Vagina (tissue), 2 donors: ENCODE measurements at places on chromosomes 1 and 21. TPM values are rescaled to one million over a fixed set of nuclear protein-coding genes. Genes with fewer than 3 reads are reported as not detected.

DNA sequence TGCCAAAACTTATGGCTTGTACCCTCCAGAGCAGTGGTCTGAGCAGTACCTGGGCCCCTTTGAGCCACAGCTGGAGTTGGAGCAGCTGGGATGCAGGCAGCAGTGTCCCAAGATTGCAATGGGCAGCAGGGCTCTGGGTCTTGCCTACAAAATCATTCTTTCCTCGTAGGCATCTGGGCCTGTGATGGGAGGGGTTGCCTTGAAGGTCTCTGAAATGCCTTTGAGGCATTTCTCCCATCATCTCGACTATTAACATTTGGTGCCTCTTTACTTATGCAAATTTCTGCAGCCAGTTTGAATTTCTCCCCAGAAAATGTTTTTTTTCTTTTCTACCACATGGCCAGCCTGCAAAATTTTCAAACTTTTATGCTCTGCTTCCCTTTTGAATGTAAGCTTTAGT, 31.0 kb upstream of the TSPAN2 start:
- DNase-seq, result no peak

- DNase-seq, result no peak
Observed at GRCh38 chr1:20380616-20381035, 90.0 kb downstream of the VWA5B1 start.

- DNase-seq, result no peak
Observed at GRCh38 chr1:212432272-212432660, 454 bp upstream of the NENF start.

GRCh38 chr1:231068762-231069161, 28.7 kb upstream of the FAM89A start:
- no peak for DNase-seq

- DNase-seq, result no peak
Observed at GRCh38 chr1:38772026-38772425, 87.5 kb downstream of the RRAGC start.

DNA sequence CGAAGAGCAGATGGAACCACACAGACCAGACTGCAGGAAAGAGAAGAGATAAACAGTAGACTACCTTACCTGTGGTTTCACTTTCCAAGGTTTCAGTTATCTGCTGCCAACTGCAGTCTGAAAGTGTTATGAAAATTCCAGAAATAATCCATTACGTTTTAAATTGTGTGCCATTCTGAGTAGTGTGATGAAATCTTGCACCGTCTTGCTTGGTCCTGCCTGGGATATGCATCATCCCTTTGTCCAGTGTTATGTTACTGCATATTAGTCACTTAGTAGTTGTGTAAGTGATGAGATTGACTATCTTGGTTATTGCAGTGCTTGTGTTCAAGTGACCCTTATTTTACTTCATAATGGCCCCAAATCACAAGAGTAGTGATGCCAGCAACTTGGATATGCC, 33.9 kb downstream of the DNAJC6 start:
- no peak for DNase-seq

DNA sequence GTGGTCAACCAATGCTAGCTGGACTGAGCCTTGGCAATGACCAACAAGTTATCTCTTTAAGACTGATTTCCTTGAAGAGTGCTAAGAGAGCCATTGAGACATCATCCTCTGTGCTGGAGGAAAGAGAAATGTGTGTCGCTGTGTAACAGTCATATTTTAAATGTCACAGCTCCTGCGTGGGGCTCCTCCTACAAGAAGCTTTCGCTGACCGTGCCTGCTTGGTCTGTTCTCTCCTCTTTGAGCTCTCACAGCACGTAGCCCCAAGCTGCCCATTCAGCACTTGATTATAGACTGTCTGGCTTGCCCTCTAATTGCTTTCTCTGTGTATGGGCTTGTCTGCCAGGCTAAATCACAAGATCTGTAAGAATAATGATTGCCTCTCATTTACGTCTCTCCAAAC, 221.3 kb downstream of the FOXD2 start:
- DNase-seq, result no peak

DNA sequence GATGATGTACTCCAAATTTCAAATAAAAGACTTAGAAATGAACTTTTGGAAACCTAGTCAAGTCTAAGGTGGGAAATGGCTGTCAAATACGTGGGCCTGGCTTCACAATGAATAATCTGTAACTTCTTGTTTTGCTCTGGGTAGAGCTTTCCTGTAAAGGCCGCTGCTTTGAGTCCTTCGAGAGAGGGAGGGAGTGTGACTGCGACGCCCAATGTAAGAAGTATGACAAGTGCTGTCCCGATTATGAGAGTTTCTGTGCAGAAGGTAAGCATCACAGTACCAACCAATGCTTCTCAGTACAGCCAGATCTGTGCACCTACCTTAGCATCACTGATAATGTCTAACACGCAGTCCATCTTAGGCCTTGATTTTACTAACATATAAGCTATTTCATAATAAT, 73.6 kb downstream of the TPR start:
- no peak for DNase-seq

GRCh38 chr1:18941221-18942141, 15.0 kb downstream of the IFFO2 start:
- no peak for DNase-seq

DNA sequence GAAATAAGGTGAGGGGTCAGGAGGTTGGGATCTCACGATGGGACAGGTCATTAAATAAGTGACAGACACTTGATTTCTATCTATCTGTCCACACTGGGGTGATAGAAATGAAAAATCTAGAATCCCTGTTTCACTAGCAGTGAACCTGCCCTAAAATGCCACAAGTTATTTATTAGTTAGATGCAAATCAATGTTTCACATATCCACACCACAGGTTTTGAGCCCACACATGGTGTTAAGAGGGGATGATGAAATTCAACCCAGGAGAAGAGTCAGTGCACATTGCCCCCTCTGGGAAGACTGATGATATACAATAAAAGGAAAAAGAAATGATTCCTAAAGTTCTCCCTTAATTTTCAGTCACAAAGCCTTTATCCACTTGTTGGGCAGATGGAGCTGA, 10.1 kb upstream of the NTPCR start:
- no peak for DNase-seq

- no peak for DNase-seq
Observed at GRCh38 chr1:214515544-214516433, 35.6 kb downstream of the PTPN14 start.

DNA sequence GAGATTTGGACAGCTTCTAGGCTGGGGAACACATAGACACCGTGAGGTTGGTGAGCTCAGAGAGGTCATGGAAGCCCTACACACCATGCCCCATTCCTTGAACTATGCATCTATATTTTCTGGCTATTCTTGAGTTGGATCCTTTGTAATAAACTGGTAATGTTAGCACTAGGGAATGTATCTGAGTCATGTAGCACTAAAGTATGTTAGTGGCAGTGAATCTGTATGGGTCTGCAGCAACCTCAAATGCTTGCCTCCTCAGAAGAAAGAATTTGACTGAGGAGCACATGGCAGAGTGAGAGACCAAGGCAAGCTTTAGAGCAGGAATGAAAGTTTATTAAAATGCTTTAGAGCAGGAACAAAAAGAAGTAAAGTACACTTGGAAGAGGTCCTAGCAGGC, 43.7 kb upstream of the LRRC7 start:
- DNase-seq, result no peak

DNA sequence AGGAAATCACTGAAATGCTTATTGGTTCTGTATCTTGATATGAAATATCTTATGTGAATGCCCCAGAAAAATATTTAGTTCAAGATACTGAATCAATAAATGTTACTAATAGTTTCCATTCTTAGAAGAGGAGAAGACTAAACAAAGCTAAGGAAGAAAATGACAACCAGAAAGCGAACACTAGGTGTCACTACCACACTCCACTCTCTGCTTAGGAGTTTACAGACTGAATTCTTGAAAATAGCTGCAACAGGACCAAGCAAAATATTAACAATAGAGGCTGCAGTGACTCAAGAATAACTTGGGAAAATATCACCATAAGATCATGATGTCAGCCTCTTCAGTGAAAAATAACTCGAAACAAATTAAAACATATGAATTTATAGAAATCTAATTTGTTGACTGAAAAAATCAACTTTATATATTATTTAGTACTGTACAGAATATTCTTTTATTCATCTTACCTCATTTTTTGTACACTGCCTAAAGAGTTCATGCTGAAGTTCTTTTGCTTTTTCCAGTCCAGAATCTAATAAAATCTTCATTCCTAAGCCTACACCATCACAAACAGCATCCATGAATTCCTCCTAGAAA, 61.6 kb downstream of the KIF14 start:
- DNase-seq, result no peak

DNA sequence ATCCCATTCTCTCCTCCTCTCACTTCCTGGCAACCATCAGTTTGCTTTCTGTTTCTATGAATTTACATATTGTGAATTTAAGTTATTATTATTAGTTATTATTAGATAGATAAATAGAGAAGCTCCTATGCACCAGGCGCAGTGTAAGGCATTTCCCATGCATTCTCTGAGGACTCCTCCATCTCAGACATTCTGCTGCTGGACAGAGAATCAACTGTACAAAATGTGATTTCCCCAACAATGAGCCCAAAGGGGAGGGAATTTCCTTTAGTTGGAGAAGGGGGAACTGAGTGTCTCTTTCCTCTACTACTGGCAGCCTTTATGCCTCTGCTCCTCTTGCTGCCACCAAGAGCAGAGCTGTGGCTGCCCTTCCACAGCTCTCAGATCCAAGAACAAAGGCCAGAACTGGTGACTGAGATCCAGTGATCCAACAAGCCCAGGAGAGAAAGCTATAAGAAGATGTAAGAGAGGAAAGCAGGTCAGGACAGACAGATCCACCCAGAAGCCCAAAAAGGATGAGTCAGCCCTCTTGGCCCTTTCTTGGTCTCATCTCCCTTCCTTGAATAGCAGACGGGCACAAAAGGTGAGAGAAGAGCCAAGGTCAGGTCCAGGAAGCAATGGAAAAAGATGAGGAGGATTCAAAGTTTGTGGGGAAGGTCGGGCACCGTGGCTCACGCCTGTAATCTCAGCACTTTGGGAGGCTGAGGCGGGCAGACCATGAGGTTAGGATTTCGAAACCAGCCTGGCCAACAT, 3.5 kb upstream of the IVL start:
- no peak for DNase-seq

DNA sequence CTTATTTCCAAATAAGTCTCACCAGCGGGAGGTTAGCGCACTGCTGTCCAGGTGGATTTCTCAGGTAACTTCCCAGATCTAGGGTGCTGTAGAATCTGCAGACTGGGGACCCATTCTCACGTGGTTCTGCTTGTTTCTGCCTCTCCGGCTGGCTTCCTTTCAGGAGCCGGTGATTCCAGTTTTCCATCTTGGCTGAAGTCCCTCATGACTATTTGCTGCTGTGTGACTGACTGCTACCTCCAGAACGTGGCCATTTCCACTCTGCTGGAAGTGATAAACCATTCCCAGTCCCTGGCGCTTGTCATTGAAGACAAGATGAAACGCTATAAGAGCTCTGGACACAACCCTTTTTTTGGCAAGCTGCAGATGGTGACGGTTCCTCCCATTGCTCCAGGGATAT, 76.0 kb downstream of the DOP1B start:
- DNase-seq, result no peak

DNA sequence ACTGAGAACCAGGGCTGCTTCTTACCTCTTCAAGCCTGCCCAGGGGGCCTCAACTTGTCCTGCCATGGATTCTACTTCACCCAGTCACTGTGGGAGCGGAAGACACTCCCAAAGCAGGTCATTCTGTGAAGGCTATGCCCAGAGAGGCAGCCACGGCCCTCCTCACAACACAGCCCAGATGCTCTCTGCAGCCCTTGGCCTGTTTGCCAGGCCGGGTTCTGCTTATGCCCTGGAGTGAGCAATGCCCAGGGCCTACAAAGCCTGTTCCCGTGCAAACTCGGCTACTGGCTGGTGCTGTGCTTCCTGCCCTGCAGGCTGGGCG, 33.8 kb upstream of the SLC30A1 start:
- DNase-seq, result no peak

GRCh38 chr1:52748119-52748518, 21.9 kb downstream of the ZYG11B start:
- DNase-seq, result no peak

DNA sequence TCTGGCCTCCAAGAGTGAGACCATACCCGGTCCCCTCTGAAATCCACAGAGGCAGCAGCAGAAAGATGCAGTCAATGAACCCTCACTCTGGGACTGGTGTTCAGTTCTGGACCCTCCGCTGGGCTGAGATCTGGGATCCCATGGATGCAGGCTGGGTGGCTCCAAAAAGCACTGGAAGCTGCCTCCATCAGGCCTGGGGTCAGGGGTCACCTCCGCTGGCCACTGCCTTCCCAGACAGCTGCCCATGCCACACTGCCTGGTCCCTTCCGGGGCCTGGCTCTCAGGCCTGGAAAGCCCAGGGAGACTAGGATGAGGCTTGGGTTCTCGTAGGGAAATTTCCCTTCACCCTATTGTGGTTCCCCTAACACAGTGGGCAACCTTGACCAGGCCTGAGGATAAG, 21.4 kb upstream of the PADI4 start:
- DNase-seq, result no peak

DNA sequence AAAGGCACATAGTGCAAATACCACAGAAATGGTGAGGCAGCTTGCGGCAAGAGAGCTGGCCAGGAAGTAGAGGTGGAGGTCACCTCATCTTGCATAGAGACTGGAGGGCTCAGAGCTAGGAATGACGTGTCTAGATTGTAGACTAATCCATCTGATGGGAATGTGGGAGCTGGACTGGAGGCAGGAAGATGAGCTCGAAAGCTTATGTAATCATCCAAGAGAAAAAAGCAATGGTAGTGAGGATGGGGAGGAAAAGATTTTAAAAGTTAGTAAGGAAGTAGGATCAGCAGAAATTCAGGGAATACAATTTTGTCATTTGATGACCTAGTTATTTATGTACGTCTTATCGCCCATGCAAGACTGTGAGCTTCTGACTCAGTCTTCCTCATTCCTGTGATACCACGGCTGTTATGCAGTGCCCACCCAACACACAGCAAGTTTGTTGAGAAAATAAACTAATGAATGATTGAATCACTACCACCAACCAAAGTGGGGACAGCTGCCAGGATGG, 123.9 kb downstream of the RRAGC start:
- no peak for DNase-seq

DNA sequence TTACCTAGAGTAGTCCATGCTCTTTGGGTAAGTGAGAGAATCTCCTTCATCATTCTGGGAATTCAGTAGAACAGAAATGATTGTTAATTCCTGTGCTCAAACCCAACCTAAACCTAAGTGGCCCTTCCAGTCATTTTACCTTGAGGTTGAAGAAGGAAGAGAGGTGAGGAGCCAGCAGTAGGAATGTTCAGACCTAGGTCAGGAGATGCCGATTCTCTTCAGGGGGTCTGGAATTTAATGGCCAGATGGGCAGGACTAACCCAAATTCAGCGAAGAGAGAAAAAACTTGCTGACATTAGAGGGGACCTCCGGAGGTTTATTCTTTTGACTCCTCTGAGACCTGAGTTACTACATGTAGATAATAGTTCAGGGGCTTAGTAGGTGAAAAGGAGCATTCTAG, 16.5 kb upstream of the OR2B11 start:
- no peak for DNase-seq

Gene PTPRC
- total RNA-seq, result 33.4 TPM

Gene PTGS2
- 11.5 TPM for total RNA-seq

Gene FCAMR
- not detected for total RNA-seq

Gene CDK11A
- total RNA-seq, result 35.6 TPM

Gene USH2A
- total RNA-seq, result under 0.01 TPM

Gene OR2L13
- total RNA-seq, result not detected

Gene RRP1
- 18.2 TPM for total RNA-seq
